NAMALWA (cell line): ENCODE measurements at places on chromosomes 16 and 17.
A peak's percentile ranks its signal among the peaks of the same experiment; 100 is the strongest.

- no peak for DNase-seq
These were observed 129.2 kb upstream of the TOM1L1 start for GRCh38 chr17:54771409-54771915.

DNA sequence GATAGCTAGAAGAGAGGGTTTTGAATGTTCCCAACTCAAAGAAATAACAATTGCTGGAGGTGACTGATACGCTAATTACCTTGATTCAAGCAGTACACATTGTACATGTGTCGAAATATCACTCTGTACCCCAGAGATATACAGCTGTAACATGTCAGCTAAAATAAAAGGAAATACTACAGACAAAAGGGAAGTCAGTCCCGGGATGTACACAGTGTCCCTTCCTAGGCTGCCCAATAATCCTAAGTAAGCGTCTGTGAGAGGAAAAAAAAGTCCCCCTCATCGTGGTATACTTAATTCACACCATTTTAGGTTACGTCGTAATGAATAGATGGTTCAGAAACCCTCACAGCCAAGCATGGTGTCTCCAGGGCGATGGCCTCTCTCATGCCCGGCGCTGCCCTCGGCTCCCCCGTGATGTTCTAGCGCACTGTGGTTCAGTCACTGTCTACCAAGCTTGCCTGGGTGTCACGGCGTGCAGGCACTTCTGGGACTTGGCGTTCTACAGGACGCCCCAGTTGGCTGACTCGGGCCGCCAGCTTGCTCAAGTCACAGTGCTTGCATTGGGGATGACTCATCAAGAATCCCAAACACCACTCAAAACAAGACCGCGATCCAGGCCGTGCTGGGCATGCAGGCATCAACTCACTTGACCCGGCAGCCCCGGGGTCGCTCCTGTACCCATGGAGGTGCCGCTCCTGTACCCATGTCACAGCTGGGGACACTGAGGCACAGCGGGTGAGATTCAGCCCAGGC is 27.6 kb downstream of the CCDC40 start:
- no peak for DNase-seq

GRCh38 chr16:71707199-71707598 is 17.3 kb downstream of the PHLPP2 start:
- DNase-seq, result no peak

- DNase-seq, result no peak
These were observed 27.7 kb upstream of the CBX4 start for GRCh38 chr17:79866791-79867518.

DNA sequence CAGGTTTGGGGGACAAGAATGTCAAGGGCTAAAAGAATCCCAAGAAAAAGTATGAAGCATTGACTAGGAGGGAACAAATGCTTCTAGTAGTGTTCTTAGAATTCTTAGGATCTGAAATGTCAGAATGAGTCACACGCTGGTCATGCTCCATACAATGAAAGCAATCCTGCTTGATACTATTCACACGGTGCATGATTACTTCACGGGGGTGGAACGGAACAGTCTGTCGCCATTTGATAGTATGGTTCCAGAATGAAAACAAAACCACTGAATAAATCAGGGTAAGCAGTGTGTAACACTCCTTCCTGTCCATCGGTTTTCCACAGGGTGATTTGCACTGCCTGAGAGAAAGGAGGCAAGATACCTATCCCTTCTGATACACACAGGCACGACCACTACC is 22.9 kb upstream of the YWHAE start:
- no peak for DNase-seq

DNA sequence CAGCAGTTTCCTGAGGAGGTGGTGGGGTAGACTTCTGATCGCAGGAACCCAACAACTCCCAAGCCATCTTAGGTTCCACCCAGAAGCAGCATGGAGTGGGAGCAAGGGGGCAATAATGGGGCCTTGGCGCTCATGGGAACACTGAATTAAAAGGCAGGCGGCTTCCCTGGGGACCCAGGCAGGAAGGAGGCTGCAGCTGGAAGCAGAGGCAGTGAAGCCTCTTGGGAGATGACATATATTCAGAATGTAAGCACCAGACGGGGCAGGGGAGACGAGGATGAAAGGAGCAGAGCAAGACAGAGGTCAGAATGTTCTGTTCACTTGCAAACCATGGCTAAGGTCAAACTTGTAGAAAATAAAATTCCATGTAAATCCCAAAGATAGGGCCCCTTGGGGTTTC is 2.9 kb downstream of the HIGD1B start:
- no peak for DNase-seq

GRCh38 chr16:49598383-49599170 is 225.0 kb downstream of the C16orf78 start:
- no peak for DNase-seq

GRCh38 chr17:10635290-10635689 is 21.8 kb downstream of the MYH3 start:
- no peak for DNase-seq

DNA sequence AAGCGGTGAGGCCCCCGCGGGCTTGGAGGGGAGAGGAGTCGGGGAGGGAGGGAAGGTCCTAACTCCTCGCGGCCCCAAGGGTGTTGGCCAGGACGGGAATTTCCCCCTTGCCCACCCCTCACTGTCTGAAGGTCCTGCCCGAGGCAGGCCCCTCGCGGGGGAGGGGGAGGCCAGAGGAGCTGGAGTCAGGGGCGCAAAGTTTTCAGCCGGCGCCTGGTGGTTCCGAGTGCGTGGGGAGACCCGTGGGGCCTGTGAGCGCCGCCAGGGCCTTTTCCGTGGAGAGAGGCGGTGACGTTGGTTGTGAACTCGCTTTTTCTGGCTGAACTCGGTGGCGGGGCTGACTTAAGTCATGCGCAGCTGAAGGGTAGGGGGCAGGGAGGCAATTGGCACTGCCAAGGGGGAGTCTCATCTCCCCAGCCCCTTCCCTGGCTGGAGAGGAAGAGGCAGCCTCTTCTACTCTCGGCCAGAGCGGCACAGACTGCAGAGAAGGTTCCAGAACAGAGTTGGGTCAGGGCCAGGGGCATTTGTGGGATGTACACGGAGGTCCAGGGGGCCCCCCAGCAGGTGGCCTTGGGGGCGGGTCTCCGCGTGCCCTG is 1.5 kb downstream of the CACNA1H start:
- DNase-seq, result no peak

DNA sequence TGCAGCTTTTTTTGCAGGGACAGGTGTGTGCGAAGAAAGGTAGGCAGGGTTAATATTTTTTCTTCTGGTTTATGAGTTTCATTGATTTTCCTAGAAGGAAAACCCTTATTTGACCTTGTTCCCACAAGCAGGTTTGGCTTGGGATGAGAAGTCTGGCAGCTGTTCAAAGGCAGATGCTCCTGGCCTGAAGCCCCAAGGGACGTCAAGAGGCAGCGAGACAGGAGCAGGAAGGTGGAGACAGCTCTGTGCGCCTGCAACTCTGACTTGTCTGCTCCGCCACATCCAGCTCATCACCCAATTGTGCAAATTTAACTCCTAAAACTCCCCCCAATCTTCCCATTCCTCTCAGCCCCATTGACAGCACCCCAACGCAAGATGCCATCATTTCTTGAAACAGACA is 136.8 kb upstream of the XYLT1 start:
- no peak for DNase-seq

DNA sequence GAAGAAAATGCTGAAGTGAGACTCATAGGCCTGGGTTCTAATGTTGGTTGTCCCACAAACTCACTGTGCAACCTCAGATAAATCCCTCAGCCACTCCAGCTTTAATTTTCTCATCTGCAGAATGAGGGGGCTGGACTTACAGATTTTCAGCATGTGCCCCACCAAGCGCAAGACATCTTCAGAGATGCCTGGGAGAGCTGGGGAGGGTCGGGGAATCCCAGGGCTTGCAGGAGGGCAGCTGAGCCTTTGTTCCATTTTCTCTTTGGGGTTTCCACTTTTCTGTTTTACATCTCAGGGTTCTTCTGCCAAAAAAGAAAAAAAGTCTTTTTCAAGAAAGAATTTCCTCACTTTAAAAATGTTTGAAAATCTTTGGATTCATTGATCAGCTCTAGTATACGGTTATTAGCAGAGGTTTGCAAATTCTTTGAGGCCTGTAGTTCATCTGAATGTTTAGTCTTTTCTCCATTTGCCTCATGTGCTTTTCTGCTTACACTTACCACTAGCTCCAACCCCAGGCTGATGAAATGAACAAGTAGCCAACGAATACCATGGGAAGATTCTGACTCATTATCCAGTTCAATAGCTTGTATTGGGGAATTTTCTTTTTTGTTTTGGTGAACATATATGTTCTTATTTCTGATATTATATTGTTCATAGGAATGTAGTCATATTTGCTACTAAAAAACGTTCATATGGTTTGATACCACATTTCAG is 56.4 kb downstream of the CHD9 start:
- no peak for DNase-seq

GRCh38 chr16:67868290-67868689 is 4.6 kb upstream of the EDC4 start:
- DNase-seq, result no peak

DNA sequence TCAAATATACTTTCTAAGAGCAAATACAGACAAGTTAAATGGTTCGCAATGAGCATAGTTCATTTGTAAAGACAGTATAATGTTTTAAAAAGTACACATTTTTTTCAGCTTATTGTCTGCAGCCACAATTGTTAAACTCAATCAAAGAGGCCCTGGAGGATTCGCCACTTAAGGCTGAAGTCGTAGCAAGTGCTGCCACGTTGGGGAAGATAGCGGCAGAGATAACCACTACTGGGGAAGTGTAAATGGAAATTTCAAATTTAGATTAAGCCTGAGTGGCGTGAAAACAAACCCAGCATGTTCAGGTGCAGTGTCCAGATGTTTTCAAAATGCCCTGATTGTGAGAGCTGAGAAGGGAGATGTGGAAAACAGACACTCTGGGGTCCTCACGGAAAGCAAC is 8.4 kb downstream of the PMP22 start:
- DNase-seq, result no peak

DNA sequence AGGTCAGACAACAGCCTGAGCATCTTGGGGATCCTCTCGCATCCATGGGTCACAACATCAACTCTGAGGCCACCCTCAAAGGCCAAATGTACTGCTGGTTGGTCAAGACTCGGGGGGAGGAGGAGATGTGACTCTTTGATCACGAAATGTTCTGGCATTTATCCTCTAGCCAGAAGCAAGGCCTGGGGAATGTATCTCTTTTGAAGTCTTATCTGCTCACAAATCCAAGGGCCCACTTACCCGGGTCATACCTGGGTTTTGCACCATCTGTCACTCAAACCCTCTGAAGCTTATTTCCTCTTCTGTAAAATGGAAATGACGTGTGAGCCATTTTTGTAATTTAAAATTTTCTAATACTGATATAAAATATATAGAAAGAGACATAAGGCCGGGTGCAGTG is 13.2 kb downstream of the CA7 start:
- DNase-seq, result no peak

GRCh38 chr17:75638893-75639292 is 5.7 kb downstream of the SMIM5 start:
- no peak for DNase-seq

- peak; percentile 99 for DNase-seq
These were observed 633 bp downstream of the ARMC5 start for GRCh38 chr16:31459687-31460581.

GRCh38 chr17:2061441-2061958 is 6.6 kb downstream of the HIC1 start:
- no peak for DNase-seq

DNA sequence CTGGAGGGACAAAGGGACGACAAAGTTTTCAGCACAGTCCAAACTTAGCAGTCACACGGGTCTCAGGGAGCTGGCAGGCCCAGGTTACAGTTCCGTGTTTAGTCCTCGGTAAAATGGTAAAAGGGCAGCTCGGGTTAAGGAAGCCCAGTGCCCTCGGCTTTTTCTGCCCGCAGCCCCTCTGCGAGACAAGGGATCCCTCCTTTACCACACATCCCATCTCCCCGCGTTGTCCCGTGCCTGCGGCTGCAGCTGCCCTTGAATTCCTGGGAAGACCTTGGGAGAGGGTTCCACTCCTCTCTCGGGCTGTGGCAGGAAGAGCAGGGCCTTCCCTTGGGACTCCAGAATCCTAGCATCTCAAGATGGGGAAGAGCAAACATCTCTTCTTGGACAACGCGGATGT is 7.2 kb upstream of the RAB37 start:
- DNase-seq, result no peak

DNA sequence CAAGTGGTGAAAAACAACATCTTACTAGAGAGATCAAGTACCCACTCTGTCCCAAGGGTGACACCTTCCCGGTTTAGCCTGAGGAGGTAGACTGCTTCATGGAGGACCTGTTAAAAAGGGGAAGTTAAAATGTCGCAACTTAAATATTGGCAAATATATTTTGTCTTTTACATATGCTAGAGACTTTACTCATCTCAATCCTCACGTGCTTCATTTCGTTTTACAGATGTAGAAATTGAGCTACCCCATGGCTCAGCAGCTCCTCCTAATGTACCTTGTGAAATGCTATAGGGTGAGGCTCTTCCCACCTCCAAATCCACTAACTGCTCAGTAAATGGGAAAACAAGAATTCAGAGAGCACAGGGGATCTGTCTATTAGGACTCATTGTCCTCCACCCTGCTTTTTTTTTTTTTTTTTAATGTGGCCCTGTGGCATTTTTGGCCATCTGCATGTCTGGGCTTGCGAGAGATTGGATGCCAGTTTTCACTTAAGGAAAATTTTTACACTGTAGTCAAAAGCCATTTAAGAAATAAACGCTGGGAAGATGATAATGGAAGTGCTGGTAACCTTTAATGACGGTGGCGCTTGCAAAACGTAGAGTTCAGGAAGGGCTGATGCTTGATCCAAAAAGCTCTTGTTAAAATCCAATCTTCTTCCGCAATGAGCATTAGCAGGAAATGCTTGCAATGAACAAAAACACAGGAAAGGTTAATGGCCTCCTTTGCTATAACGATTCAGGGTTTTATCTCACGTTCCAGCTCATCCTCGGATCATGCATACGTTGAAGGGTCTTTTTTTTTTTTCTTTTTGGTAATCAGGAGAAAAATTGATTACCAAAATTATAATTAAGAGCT is 39.8 kb downstream of the HSBP1 start:
- DNase-seq, result no peak

DNA sequence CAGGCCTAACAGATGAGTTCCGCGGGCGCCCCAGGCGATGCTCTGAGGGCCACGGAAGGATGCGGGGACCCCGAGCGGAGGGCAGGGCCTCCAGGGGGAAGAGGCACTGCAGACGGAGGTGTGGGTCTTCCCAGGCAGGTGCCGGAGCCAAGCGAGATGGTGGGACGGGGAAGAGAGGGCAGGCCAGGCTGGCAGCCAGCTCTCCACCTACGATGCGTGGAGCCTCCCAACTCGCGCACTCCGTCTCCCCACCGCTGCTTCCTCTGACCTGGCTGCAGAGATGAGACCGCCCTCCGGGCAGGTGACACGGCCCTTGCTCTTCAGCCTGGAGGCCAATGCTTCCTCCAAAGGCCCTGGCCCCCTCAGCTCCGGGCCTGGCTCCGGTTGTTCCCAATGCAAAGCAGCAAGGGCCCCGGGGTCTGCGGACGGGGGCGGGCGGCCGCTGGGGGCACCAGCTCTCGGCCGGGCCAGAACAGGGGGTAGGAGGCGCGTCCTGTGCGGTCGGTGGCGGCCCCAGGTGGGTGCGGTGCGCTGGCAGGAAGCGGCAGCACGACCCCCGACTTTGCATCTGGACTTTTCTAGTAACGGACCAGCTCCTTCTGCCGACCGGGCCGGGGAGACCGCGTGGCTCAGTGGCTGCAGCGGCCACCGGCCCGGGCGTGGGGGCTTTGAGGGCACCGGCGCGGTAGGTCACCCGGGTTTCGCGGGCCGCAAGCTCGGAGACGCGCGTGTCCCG is 1.5 kb upstream of the SOX8 start:
- DNase-seq, result no peak

GRCh38 chr16:48942996-48943395 is 333.0 kb upstream of the N4BP1 start:
- no peak for DNase-seq

GRCh38 chr16:12063435-12063834 is 86.9 kb downstream of the SNX29 start:
- no peak for DNase-seq
